ENCODE measurements at places on chromosomes 7 and 10. TPM values are rescaled to one million over a fixed set of nuclear protein-coding genes. Genes with fewer than 3 reads are reported as not detected.

Gene FAM221A
- 2.6 TPM for polyA plus RNA-seq

Gene GJC3
- 0.30 TPM for polyA plus RNA-seq

Gene HOXA13
- not detected for polyA plus RNA-seq

Gene GRM3
- polyA plus RNA-seq: not detected

Gene HTRA1
- polyA plus RNA-seq: 30.5 TPM

Gene RNF32
- polyA plus RNA-seq: 0.19 TPM

Gene NXPH1
- not detected for polyA plus RNA-seq

Gene BHLHA15
- not detected for polyA plus RNA-seq

Gene COL28A1
- polyA plus RNA-seq: 0.28 TPM

Gene PON1
- polyA plus RNA-seq: 0.07 TPM

Gene MEOX2
- polyA plus RNA-seq: 5.1 TPM

Gene RSPH10B2
- not detected for polyA plus RNA-seq

DNA sequence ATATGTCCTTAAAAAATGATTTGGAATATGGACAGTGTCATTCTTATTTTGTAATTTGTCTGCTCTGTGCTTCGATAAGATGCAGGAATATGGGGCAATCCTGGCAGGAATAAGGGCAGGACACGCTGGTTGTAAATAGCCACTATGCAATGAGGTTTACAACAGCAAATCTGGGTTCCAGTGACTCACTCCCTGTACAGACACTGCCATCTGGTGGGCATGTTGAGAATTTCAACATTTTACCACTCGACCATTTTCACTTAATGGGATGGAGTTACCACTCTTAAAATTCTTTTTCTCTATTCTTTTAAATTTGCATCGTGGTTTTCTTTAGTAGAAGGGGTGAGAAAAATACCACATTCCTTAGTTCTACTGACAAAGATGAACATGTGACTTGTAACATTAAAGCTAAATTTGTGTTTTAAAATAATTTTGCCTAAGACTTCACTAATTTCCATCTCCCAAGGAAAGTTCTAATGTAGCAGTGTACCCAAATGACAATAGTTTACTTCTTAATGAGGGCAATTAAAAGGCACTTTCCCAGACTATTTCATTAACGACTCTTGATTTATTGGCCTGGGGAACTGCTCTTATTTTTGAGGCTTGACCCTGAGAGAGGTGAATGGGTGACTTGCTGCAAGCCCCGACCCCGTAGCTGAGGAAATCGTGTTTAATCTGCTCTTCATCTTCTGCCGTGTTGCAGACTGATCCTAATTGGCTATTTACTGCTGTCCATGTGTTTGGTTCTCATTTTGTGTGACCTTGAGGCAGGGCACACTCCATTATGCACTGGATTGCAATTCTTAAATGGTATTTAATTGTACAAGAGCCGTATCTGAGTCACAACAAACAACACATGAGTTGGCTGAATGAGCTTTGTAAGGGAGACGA lies 173.6 kb upstream of the IMMP2L start:
- DNase-seq: peak; percentile 40

DNA sequence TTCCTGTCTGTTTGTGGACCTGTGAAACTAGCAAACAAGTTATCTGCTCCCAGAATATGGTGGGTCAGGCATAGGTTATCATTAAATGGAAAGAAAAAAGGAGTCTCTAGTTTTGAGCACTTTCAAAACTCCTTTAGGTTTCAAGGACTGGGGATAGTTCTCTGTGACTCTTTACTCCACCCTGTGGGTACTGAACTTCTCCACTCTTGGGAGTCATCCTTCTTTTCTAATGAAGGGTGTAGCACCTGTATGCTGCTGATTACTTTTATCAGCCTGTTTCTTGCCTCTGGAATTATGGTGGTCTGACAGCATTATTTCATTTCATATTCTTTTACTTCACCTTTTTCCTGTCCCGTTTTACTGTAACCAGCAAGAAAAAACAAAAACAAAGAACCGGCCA lies 6.7 kb downstream of the GNAI1 start:
- no peak for DNase-seq

- DNase-seq: no peak
Measured at GRCh38 chr7:105257338-105257737, 131.4 kb downstream of the SRPK2 start.

DNA sequence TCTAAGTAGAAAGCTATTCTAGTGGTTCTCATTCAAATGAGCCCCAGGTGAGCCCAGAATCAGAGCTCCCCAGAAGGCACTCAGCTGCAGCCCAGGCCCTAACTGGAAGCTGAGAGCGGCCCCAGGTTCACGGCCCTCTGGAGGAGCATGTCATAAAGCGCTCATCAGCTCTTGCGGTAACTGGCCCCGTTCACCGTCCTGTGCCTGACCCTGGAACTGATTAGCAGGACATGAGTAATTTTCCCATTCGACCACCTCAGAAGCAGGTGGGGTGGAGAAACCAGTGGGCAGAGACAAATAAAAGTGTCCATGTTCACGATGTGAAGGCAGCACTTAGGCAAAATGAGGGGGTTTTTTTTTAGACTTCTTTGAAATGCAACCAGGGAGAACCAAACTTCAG lies 136.1 kb upstream of the LYZL2 start:
- DNase-seq: no peak

DNA sequence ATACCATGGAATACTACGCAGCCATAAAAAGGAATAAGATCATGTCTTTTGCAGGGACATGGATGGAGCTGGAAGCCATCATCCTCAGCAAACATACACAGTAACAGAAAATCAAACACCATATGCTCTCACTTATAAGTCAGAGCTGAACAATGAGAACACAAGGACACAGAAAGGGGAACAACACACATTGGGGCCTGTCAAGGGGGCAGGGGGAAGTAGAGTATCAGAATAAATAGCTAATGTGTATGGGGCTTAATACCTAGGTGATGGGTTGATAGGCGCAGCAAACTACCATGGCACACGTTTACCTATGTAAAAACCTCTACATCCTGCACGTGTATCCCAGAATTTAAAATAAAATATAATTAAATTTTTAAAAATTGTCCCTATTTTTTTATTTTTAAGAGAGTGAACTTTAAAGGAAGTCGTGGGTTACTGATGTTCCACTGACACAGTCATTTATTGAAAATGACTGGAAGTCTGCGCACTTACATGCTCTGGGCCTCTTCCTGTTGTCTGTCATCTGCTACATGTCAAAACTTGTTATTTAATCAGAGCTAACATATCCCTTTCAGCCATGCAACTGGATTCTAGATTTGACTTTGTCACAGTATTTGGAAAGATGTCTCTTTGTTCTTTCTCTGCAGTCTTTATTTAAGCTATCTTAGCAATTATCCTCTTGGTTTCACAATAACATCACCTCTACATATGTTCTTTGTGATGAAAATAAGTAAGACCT lies 73.7 kb upstream of the ABCB5 start:
- no peak for DNase-seq

DNA sequence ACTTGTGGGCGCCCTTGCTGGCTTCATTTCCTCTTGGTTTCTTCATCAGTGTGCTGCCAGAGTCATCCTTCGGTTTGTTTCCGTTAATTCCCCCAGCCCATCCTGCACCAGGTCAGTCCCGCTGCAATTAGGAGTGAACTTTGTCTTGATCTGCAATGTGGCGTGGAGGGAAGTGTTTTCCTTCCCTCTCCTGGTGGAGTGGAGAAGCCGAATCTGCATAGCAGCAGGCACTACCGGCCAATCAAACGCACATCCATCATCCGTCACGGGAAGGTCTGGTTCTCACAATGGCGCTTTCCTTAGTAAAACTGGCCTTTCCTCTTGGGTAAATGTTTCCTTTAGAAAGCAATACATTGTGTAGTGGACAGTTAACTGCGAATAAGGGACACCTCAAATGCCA lies 337.5 kb downstream of the CXCL12 start:
- no peak for DNase-seq

DNA sequence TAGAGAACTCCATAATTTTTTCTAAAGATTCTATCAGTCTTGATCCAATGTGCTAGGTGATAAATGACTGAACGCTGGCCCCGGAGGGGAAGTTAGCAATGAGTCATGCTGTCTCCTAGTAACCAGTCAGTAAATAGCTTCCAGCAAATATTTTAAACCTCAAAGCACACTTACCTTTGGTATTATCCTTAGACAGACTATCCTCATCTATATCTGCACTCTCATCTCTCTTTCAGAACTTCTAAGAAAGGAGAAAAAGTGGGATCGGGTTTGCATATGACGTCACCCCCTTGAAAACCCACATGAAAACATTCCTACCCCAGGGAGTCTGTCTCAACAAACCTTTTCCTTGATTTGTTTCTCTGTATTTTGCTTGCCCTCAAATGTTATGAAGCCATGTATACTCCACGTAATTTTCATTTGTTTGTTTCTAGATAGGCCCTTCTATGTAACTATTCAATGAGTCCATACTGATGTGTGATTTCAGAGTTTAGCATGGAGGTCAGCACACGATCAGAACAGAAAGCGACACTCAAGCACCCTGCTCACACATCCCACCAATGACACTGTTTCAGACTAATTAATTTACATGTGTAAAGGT lies 174.9 kb upstream of the NRP1 start:
- no peak for DNase-seq

DNA sequence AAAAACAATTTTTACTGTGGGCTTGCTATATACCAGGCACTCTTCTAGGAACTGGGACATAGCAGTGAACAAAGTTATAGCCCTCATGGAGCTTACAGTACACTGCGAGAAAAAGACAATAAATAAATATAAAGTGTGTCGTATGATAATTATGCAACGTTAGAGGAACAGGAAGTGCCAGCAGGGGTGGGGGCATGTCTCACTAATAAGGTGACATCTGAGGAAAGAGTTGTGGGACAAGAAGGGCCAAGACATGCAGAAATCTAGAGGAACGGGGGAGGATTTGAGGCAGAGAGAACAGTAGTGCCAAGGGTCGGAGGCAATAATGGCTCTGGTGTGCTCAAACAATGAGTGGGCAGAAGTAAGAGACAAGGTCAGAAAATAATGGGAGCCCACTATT lies 52.8 kb downstream of the LMBR1 start:
- DNase-seq: no peak

GRCh38 chr10:85105614-85106255 lies 777.3 kb downstream of the CCSER2 start:
- no peak for DNase-seq

DNA sequence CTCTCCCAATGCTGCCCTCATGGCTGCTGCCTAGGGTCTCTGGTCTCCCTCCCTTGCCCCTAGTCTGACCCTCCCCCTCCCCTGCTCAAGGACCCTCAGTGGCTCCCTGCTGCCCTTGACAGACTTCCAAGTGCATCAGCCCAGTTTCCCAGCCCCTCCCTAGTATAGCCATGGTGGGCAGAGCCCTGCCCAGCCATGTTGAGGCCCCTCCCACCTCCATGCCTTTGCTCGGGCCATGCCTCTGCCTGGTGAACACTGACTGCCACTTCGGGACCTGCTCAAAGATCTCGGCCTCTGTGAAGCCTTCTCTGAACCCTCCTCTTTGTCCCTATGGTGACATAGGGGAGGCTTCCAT lies 73.2 kb downstream of the MYL10 start:
- DNase-seq: no peak

DNA sequence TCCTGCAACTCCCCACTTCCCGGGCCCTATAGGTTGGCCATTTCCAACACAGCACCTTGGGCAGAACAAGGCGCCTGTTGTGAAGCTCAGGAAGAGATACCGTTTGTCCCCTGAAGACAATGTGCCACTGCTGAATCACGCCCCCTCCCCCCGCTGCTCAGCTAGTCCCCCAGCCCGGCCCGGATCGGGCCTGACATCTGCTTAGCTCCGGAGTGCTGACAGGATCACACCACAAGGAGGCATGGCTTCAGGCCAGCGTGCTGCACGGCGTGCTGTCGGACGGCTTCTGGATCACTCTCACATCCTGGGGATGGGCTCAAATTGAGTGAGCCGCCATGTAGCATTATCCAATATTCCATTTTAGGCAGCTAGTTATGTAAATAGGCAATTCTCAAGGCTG lies 62.1 kb upstream of the EFCAB10 start:
- peak; percentile 69 for DNase-seq

- no peak for DNase-seq
Measured at GRCh38 chr7:141600168-141601006, 49.2 kb downstream of the AGK start.

GRCh38 chr7:55073051-55073511 lies 54.3 kb downstream of the EGFR start:
- DNase-seq: no peak

DNA sequence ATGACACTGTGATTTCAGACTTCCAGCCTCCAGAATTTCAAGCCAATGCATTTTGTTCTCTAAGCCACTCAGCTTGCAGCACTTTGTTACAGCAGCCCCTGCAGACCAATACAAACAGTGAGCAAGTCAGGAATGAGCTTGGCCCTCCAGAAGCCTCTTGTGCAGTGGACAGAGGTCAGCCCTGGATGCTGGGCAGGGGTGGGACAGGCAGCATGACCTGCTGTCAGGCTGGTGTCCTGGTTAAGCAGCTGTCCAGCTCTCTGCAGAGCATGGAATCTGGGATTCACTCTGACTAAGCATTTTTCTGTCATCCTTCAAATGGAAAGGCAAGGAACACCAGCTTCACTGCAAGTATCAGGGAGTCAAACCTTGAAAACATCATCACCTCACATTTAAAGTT lies 85.5 kb upstream of the GDF10 start:
- DNase-seq: no peak

DNA sequence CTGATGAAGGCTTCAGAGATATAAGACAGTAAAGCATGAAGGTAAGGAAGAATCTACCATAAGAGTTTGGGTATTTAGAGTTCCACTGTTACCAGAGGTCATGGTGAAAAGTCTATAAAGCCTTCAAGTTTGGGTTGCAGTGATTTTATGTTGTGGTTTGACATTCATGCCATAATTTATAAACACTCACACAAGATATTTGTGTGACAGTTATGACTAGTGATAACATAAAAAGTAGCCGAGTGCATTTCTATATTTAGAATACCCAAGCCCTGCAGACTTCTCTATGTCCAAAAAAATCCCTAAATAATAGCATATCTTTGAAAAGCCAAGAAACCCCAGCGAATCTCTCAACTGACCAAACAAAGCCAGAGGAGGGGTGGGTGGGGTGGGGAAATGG lies 229.9 kb downstream of the CXCL12 start:
- DNase-seq: no peak

GRCh38 chr10:76871697-76872295 lies 765.8 kb downstream of the KCNMA1 start:
- DNase-seq: no peak

- DNase-seq: peak; percentile 31
Measured at GRCh38 chr7:3300221-3300650, 816 bp upstream of the SDK1 start.

DNA sequence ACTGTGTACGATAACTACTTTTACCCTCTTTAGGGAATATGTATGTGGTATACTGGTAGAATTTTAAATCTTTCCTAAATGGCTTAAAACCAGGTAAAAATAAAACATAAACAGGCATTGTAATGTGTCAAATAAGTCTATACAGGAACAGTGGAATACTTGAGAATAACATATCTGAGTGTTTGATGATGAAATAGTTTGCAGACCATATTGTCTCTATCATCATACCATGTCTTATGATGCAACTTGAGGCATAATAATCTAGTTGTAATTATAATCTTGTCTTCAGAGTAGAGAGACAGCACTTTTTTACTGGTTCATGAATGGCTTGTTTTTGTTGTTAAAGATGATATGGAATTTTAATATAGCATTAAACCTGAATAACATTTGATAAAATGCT lies 293.5 kb downstream of the CDK14 start:
- DNase-seq: no peak

GRCh38 chr7:18019555-18019954 lies 8.1 kb downstream of the PRPS1L1 start:
- DNase-seq: no peak
